Stimulated activated CD4-positive, alpha-beta T cell treated with anti-CD3 and anti-CD28 coated beads, Interleukin-2, amount 100 ng/mL, for 24 hours (primary cell): ENCODE measurements at places on chromosomes 11 and 22.

DNA sequence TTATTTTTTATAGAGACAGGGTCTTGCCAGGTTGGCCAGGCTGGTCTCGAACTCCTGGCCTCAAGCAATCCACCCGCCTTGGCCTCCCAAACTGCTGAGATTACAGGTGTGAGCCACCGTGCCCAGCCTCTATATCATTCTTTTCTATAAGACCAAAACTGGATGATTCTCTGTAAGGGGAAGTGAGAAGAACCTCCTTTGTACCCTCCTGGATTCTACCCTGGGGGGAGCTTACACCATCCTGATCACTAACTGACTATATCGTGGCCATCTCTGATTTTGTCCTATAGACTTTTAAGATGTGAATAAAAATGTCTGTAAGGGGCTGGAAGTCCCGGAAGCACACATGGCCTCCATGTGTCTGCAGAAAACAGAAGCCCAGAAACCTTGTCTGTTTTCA lies 9.1 kb downstream of the PIWIL4 start:
- no peak for DNase-seq

DNA sequence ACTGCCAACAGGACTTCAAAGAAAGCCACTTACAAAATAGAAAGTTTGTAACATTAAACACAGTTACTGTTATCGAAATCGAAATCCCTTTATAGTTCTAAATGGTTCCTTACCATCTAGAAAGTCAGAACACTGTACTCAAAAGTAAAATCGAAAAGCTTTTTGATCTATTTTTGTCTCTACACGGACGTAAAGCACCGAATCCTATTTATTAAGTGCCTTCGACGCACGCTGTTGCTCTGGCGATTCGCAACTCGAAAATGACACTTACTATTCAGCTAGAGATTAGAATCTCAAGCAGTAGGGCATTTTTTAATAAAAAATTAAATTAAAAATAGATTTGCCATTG lies 78.3 kb downstream of the LARGE1 start:
- no peak for DNase-seq

GRCh38 chr11:115222863-115223530 lies 281.2 kb downstream of the CADM1 start:
- no peak for DNase-seq

DNA sequence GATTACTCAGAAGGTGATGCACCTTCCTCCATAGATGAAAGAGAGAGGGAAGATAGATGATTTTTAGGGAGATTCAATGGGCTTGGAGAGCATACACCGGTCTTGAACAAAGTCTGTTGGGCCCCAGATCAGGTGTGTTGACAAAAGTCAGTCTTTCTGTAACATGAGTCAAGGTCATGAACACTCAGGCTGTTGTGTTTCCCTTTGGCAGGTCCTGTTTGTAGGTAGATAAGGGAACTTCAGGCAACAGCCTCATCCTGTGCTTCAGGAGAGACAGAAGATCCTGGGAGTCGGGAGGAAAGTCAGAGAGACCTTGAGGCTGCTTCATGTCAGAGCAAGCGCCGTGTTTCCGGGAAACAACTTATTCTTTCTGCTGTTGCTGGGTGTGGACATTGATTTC lies 703.1 kb downstream of the BRD1 start:
- DNase-seq: no peak

GRCh38 chr11:61503135-61503770 lies 5.3 kb upstream of the LRRC10B start:
- DNase-seq: no peak

DNA sequence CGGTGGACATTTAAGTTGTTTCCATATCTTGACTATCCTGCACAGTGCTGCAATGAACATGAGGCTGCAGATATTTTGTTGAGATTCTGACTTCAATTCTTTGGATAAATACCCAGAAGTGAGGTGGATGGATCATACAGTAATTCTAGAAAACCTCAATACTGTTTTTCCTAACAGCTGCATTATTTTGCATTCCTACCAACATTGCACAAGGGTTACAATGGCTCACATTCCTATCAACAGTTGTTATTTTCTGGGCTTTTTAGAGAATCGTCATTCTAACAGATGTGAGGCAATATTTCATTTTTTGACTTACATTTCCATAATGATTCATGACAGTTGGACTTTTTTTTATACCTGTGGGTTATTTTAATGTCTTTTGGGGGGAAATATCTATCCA lies 716.9 kb upstream of the ANO3 start:
- DNase-seq: no peak

GRCh38 chr22:29702931-29703501 lies 16.8 kb upstream of the CABP7 start:
- no peak for DNase-seq

- no peak for DNase-seq
Measured at GRCh38 chr11:117670443-117670842, 126.6 kb downstream of the DSCAML1 start.

GRCh38 chr22:42860968-42861367 lies 3.9 kb upstream of the ARFGAP3 start:
- no peak for DNase-seq

DNA sequence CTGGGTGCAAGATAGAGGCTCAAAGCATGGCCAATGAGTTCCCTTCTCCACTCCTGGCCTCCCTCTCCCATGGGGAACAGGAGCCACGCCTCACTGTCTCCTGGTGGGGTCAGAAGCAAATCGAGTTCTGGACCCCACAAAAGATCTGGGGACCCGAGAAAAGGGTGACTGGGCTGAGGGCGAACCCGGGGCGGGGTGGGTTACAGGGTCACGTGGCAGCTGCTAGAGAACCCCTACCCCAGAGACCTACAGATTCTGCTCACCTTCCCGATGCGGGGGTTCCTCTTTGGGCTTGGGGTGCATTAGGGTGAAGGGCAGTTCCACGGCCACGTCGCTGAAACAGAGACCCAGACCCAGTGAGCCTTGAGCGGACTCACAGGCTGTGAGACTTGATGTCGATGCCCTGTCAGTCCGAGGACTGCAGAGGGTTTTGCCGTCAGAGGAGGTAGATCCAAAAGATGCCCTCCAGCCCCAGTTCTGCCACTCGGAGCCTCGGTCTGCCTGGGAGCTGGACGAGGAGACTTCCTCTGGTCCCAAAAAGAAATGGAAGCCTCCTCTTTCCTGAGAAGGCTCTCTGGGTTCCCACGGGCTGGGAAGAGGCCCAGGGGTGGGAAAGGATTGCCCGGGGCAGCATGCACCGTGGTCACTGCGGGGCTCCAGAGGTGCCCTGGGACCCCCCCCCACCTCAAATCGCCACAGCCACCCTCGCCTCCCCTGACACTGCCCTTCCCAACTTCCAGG lies 28.2 kb downstream of the TPBGL start:
- DNase-seq: no peak

DNA sequence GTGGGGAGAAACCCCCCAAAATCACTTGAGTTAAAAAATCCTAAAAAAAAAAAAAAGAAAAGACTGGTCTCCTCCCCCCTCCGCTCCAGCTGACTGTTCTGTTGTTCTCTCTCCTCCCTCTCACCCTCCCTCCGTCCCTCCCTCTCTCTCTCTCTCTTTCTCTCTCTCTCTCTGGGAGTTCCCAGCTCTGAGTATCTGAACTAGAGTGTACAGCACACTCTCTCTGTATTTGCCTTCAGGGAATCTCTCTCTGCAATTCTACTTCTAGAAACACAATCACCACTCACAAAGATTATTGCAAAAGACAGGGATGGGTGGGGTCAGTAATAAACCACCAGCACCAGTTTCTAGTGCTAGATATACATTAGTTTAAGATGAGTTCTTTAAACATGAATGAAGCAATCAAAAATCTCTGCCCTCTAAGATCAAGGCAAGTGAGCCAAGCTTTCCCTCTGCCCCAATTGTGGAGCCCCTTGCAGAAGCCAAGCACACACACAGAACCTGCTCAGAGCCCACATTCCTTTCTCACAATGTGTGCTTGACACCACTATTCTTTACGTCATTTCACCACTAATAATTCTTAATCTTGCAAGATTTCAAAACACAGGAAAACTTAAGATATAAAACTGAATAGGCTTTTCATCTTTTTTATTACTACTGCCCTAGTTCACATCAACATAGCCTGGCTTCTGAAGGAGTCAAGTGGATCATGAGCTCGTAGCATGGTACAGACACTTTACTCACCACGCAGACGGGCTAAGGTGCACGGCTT lies 133.5 kb downstream of the RBFOX2 start:
- DNase-seq: no peak

DNA sequence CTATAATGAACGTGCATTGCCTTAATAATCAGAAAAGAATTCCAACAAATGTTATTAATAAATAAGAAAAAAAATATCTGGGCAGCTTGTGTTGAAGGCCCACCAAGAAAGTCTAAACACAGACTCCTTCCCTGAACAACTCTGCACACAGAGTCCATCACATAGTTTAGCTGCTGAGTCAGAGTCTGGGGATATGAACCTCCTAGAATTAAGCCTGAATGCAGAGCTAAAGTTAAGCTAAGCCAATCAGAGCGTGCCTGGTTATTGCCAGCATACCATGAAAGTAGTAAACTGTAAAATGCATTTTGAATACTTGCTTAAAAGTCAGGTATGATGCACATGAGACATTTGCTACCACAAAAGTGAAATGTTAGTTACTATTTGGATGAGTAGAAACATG lies 25.6 kb upstream of the TENM4 start:
- DNase-seq: no peak

GRCh38 chr11:134398079-134398444 lies 14.0 kb downstream of the B3GAT1 start:
- DNase-seq: no peak

DNA sequence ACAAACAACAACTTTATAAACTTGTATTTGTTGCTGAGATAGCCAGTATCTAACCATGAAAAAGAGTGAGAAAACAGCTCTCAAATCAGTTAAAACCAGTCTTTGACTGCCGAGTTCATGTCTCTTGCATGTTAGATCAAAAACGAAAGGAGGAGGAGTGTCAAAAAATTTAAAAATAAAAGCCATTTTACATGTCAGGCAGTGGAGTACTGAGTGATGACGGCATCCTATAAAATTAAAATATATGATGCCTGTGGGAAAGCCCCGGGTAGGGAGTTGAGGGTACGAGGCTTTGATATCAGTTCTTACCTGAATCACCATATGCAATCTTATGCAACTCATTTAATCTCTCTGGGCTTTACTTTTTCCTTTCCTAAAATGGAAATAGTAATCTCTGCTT lies 117.3 kb downstream of the ETS1 start:
- no peak for DNase-seq

GRCh38 chr22:33806191-33806590 lies 114.1 kb downstream of the LARGE1 start:
- no peak for DNase-seq

GRCh38 chr22:48346311-48346710 lies 1481.4 kb downstream of the BRD1 start:
- DNase-seq: no peak

DNA sequence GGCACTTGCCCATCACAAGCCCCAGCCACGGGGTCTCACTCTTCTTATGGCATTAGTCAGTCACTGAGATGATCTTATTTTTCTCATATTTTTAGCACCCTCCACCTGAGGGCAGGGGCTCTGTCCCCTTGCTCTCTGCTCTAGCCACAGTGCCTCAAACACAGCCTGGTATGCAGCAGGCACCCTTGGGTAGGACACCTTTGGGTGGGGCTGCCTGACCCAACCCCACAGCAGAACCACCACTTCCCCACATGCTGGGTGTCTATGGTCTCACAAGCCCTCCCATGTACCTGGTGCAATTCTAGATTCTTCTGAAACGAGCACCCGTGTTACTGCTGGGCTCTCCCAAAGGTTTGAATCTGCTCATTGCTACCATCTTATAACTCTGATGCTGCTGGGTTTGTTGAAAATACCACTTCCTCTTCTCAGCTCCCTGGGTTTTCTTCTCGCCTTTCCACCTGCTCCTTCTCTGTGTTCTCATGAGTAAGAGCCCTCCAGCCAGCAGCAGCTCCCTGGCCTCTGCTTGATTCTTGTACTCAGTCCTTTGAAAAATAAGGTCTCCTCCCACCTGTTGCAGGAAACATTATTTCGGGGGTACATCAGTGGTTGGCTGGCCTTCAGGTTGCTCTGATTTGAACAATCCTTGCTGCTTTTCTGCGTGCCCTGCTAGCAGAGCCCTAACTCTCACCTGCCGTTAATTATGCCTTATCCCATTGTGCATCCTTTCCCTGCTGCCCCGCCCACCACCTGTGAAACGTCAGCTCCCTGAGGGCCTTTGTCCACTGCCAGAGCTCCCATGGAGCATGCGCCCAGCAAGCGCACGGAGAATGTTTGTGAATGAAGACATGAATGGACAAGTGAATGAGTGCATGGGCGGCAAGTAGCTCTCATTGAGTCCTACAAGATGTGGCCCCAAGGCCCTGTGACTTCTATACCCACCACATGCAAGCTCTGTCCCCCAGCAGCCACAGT lies 1181.6 kb downstream of the TBC1D22A start:
- DNase-seq: no peak

DNA sequence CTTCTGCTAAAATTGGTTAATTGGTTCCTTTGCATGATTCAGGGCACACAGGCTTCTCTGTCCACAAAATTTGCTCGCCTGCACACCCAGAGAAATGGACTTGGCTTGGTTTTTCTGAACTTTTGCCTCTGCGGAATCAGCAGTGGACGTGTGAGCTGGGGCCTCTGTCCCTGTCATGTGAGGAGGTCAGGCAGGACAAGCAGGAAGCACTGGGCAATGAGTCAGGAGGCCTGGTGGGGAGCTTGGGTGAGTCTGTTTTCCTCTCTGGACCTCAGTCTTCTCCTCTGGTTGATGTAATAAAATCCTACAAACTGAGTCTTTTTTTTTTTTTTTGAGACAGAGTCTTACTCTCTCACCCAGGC lies 10.4 kb upstream of the CELSR1 start:
- DNase-seq: no peak

GRCh38 chr11:10197091-10197490 lies 96.9 kb downstream of the SBF2 start:
- no peak for DNase-seq

- no peak for DNase-seq
Measured at GRCh38 chr11:11960687-11961086, 47.7 kb downstream of the DKK3 start.

DNA sequence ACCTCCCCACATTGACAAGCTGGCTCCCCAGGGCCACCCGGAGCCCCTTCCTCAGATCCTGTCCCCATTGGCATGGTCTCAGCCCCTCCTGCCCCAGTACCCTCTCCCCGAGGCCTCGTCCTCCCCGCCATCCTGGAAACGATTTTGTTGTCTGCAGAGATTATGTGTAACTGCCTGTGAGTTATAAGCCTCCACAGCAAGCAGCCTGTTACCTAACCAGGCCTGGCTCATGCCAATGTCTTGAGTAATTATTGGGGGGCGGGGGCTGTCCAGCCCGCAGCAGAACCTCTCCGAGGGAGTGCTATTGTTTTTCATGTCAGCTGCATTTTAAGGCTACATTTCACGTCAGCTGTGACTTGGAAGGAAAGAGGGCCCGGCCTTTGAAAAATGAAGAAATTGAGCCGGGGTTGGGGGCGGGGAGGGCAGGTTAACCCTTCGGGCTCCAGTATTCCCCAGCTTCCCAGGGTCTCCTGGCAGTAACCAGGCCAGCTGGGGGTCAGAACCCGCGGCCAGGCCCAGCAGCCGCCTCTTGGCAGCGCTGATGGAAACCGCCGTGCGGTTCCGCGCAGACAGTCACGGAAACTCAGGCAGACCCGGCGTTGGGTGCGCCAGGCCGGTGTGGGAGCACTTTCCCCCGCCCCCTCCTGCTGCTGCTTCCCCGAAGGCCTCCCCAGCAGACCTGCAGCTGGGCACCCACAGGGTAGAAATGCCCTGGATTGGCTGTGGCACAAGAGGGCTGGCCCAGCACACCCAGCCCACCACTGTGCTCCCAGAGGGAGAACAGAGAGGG lies 59.5 kb downstream of the CDKN1C start:
- DNase-seq: no peak

GRCh38 chr11:128194216-128194615 lies 393.1 kb downstream of the ETS1 start:
- DNase-seq: no peak

- DNase-seq: no peak
Measured at GRCh38 chr11:118042796-118043195, 34.1 kb upstream of the TMPRSS4 start.
